CD4-positive, alpha-beta T cell treated with Interleukin-4 for 4 hours (primary cell): ENCODE measurements at places on chromosomes 6 and 20.

DNA sequence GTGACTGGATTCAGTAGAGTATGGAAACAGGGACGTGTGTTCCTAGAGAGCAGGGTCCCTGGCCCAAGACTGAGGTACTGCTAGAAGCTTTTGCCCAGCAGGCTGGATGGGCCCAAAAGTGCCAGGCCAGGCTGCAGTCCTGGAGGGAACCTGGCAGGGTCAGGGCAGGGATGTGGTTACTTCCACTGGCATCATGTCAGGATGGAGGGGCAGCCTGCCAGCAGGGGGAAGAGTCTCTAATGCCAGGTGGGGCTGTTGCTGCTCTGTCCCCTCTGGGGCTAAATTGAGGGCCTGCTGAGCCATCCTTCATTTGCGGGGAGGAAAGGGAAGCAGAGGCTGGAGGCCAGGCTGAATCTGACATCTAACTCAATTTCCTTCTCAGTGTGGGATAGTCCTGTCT, 17.2 kb downstream of the ZDHHC14 start:
- DNase-seq = no peak

DNA sequence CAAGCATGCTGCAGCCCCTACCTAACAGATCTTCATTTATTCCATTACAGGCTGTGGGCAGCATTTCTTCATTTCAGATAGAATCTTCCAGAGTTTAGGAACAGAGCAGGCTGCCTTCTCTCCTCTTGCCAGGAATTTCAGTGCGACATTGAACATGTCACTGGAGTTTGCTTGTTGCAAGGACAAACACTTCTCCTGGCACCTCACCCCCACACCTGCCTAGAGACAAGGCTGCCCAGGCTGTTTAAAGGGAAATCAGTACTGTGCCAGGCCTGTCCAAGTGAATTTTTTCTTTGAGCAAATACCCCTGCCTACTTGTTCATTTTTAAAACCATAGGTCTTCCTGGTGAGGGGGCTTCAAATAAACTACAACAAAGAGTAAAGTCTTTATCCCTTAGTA, 594.1 kb downstream of the PTPRT start:
- no peak for DNase-seq

DNA sequence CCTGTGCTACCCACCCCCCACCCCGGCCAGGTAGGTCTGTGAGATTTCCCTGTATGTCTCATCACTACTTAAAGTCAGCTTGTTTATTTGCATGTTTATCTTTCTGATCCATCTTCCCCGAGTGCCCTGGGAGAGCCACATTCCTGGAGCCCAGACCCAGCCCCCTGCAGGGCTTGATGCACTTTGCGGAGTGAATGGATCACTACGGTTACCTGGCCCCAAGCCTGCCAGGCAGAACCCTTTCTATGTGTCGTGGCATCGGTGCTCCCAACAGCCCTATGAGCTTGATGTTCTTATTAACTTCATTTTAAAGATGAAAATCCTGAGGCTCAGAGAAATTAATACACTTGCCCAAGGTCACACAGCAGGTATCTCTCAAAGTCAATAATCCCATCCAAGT, 13.6 kb upstream of the SLCO4A1 start:
- no peak for DNase-seq

DNA sequence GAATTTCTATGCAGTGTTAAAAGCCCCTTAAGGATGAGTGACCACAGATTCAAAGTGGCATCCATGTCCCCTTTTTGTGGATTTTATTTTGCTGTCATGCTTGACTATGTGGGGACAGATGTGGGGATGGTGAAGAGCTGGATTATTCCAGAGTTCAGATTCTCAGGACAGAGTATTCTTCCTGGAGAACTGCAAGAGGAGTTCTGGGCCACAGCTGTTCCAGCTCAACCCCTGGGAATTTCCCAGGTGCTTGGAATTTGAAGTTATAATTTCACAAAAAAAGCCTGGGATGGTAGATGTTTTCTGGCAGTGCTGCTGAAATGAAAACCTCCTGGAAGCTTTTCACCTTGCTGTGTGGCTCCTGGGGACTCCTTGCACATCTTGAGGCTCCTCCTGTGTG, 671.8 kb upstream of the MARCKS start:
- DNase-seq = no peak

GRCh38 chr6:105501246-105501645, 98.4 kb upstream of the PREP start:
- no peak for DNase-seq

- no peak for DNase-seq
Measured at GRCh38 chr20:44643154-44643519, 8.4 kb downstream of the ADA start.

DNA sequence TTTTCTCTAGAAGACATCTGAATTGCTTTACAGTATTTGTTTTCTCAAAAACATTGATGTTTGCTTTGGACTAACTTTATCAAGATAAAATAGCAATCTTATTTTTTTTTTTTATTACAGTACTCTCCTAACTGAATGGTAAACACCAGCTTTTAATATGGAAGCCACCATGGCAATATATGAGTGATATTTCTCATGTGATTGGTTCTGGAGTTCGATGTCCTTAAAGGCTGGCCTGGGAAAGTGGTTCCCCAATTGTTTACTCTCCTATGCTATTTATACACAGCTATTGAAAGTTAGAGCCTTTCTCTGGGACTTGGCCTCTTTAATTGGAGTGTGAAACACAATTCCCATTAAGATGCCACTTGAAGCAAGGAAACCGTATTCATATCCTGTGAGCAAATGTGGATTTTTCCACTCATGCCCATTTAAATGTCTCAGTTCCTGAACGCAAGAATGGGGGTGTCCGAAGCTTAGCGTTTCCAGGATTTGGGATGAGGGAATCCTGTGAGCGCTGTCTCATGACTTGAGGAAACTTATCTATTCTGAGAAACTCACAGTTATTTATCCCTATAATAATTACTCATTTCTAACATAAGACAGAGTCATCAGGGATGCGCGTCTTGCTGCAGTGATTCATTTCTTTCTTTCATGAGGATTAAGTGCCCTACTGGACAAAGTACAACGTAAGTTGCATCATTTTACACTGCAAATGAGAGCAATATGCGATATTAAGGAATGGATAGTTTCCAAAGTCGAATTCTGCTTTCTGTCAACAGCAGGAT, 143.3 kb upstream of the PREP start:
- no peak for DNase-seq

DNA sequence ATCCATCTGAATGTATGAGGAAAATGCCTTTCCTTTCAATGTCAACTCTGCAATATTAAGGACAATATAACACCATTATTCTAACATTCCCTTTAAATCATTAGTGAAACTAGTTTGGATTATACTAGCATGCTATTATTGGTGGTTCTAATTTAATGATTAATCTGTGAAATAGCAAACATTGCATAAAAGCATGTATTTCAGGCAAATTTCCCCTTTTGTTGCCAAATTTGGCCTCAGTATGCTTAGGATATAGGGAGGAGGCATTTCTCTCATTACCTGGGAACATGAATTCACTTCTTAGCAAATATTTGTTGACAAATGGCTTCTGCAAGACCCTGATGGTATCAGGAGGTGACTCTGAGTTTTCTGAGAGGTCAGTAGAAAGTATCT, 1.6 kb downstream of the TPMT start:
- DNase-seq = no peak

- no peak for DNase-seq
Measured at GRCh38 chr6:37561361-37561760, 61.7 kb upstream of the CCDC167 start.

DNA sequence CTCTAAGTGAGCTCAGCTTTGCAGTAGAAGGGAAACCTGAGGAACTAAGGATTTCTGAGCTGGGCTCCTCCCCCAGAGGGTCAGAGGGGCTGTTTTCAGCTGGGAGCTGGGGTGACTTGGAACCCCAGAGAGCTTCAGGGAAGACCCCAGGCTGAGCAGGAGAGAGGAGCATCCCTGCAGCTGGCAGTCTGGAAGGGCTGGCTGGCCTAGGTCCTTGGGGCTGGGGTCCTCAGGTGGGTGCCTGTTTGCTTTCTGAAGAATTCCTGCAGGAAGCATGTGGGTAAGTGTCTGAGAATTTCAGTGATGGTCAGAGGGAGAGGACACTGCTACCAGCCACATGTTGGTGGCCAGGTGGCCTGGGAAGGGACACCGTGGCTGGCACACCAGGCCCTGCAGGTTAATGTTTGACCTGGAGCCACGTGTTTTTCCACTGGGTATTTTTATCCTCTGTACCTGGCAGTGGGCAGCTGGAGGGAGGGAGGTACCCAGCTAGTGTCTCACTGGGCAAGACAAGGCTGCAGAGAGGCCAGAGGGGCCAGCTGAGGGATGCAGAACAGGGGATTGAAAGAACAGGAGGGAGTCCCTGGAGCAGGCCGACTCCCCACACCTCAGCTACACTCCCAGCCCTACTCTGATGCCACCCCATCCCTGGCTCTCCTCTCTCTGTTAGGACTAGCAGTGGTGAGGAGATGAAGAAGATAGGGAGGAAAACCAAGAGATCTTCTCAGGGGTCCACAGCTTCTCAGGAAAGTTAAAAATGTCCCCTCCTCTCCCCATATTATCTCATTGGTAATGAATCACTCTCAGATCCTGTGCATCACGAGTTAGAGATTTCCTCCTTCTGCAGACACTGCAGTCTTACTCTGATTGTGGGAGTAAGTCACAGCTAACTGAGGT, 143.6 kb downstream of the VEGFA start:
- no peak for DNase-seq

GRCh38 chr6:11912420-11912819, 99.7 kb upstream of the HIVEP1 start:
- no peak for DNase-seq

DNA sequence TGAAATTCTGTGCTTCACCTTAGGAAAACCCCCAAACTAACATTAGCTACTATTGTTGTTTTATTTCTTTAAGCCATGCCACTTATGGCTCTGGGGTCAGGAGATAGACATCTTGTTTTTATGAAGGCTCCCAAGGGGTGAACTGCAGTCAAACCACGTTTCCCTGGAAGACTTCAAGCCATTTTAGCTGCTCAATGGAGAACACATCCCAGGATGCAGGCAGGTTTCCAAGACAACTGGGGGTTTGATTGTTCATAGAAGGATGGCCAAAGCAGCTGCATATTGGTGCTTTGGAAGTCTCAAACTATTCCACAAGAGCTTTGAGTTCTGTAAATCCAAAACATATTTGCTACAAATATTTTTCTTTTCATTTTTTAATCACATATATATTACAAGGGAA, 818.0 kb downstream of the MAFB start:
- DNase-seq = no peak

DNA sequence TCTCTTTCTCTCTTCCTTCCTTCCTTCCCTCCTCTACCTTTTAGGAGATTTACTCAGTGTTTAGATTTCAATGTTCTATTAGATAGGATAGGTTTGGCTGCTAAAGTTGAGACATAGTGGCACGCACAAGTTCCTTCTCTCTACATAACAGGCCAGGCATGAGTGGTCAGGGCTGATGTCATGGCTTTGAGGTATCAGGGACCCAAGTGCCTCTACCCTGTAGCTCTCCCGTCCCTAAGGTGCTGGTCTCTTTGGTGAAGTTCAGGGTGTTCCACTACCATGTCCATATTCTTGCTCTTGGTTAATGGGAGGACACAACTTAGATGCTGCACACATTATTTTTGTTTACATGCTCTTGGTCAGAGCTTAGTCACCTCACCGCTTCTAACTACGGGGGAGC, 245.3 kb downstream of the QKI start:
- DNase-seq = no peak
